Retinal pigment epithelial cell (primary cell): ENCODE measurements at places on chromosomes 2 and 18.

- DNase-seq: no peak
Observed at GRCh38 chr2:19409046-19409445, 50.6 kb upstream of the OSR1 start.

- no peak for DNase-seq
Observed at GRCh38 chr2:134493797-134494196, 225.0 kb downstream of the TMEM163 start.

- no peak for DNase-seq
Observed at GRCh38 chr18:13011719-13012118, 20.6 kb downstream of the CEP192 start.

DNA sequence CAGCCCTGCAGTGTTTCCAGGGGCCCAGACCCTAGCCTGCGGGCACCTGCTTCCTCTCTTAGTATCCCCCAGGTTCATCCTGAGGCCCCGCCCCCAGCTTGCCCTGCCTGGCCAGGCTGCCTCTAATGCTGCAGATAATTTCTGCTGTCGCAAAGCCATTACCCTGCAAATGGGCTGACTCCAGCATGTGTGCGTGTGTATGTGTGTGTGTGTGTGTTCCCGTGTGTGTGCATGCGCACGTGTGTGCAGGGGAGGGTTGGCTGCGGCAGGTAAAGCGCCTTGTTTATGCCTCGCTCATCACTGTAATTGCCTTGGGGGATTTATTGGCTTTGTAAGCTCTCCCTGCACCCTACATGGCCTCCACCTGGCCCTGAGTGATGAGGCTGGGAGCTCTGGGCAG is 7.6 kb upstream of the PRSS56 start:
- DNase-seq: no peak

DNA sequence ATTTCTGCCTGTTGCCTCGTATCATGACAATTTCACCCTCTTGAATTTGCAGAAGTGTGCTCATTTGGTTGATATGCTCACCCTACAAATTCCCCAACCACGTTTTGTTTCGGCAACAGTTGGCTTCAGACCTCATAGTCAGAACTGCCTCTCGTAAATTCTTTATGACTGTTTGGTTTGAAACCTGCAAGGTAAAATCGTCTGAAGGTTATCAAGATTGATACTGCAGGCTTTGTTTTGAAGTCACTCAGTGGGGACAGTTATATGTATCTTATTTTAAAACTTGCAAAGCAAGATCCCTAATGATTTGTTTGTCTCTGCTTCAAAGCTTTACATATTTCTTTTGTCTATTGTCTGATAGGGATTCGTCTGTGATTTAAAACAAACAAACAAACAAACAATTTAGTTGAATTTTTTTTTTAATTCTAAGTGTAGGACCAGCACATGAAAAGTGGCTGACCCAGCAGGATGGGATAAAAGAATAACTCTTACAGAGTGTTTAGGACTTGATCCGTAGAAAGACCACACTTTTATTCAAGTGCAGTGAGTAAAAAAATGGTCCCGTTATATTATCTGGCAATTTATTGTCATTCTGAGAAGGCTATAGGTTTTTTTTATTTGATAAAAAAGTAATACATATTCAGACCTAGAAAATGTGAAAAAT is 45.7 kb upstream of the MYCN start:
- no peak for DNase-seq

- no peak for DNase-seq
Observed at GRCh38 chr2:99348173-99348572, 11.0 kb downstream of the EIF5B start.

- no peak for DNase-seq
Observed at GRCh38 chr2:180364719-180365118, 357.6 kb upstream of the CWC22 start.

GRCh38 chr2:54541995-54542394 is 85.9 kb downstream of the SPTBN1 start:
- no peak for DNase-seq

- no peak for DNase-seq
Observed at GRCh38 chr2:5377323-5377722, 314.9 kb upstream of the SOX11 start.

- DNase-seq: no peak
Observed at GRCh38 chr2:120923426-120923825, 187.8 kb downstream of the GLI2 start.

GRCh38 chr2:82796132-82796531 is 1662.9 kb downstream of the SUCLG1 start:
- no peak for DNase-seq

- DNase-seq: no peak
Observed at GRCh38 chr2:179558010-179558934, 293.6 kb upstream of the SESTD1 start.

- DNase-seq: peak; percentile 57
Observed at GRCh38 chr18:70047931-70048603, 100.4 kb upstream of the CD226 start.

- DNase-seq: no peak
Observed at GRCh38 chr2:102099536-102100298, 42.8 kb upstream of the IL1R1 start.

GRCh38 chr2:220076734-220077133 is 449.3 kb downstream of the SLC4A3 start:
- DNase-seq: peak; percentile 37

GRCh38 chr2:181456660-181457120 is 496 bp upstream of the ITGA4 start:
- no peak for DNase-seq

DNA sequence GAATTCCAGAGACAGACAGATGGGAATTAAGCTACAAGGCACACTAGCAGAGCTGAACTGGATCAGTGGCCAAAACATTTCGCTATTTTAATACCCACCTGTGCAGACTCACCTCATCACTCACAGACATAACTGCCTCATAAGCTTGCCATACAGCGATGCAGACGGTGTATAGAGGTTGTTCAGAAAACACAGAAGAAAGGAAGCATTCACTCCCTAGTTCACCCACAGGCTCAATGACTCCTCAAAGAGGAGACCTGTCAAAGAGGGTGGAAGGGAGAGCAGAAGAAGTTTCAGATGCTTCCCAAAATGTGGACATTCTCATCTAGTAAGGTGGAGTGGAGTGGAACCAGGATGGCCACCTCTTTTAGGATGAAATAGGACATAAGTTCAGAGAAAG is 81.7 kb upstream of the SPHKAP start:
- no peak for DNase-seq

GRCh38 chr2:101860157-101860556 is 131.6 kb upstream of the IL1R2 start:
- DNase-seq: no peak

DNA sequence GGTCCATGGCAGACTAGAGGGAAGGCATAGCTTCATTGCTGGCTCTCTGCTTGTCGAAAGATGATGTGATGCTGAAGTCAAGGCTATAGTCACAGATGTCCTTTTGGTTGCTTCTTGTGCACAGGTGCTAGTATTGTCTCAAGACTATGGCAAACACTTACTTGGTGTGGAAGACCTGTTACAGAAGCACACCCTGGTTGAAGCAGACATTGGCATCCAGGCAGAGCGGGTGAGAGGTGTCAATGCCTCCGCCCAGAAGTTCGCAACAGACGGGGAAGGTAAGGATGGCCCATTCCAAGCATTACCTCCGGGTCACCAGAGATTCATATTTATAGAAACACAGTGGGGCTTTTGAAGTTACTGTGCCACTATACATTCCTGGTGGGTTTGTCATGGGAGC is 95.5 kb upstream of the EML6 start:
- DNase-seq: no peak

DNA sequence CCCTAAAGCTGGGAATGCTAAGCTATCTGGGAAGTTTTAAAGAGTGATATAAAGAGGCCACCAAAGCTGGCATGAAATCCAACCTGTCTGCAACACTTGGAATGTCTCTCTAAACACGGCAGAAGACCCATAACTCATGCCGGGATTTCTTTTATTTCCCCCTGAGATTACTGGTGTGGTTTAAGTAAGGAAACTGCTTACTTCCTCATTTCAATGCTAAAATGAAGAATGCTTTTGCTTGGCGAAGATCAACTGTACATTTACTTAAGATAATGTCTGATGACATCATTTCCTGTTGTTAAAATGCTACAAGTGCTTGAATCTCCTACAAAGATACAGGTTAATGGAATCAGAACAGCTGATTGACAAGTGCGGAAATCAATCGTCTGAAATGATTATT is 353.8 kb upstream of the SALL3 start:
- no peak for DNase-seq
